Fibroblast of skin of left biceps (primary cell): ENCODE measurements at places on chromosomes 4 and X.

DNA sequence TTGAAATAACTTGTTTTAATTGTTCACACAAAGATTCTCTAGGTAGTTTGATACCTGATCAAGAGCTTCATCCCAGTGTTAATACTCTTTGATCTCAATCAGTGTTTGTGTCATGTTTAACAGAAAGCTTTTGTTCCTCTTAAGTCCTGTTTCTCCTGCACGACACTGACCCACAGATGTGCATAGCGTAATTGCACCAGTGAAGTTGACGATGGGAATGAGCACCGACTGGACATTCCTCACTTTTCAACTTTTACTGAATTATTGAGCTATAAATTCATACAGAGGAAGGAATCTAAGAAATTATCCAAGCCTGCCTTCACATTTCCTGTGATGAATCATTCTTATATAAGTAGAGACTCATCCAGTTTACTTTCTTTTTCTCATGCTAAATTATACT, 878.7 kb upstream of the TENM3 start:
- no peak for DNase-seq

- DNase-seq: no peak
Measured at GRCh38 chrX:34877436-34877835, 65.2 kb upstream of the FAM47B start.

DNA sequence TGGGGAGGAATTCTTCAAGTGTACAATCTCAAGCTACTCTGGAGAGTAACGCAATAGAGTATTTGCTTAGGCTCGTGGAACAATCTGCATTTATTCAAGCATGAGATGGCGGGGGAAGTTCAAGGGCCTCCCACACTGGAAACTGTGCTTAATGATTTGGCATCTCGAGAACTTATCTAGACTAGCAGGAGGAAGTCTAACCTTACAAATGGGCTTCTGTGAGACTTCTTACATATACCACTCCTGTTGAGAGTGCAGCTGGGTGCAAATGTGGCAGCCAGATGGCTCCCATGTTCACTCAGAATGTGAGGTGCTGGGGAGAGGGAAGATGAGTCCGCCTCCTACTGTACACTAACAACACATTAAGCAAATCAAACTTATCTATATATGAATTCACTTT, 29.3 kb upstream of the PTPN13 start:
- peak; percentile 11 for DNase-seq

DNA sequence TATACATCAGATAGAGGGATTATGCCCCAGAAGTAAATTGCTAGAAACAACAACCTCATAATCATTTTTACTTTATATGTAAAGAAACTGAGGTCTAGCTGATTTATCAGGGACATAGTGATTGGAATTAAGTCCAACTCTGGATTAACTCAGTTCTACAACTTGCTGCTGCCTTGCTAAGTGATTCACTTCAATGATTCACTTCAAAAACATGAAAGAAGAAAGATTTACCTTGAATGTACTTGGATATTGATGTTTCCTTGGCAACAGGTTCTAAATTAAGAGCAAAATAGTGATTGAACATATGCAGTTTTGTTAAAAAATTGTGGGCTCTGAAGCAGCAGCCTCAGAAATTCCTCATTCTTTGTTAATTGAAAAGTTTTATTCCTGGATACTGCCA, 99.8 kb upstream of the H2AZ1 start:
- DNase-seq: no peak

- DNase-seq: no peak
Measured at GRCh38 chr4:3779509-3779908, 13.3 kb downstream of the ADRA2C start.

DNA sequence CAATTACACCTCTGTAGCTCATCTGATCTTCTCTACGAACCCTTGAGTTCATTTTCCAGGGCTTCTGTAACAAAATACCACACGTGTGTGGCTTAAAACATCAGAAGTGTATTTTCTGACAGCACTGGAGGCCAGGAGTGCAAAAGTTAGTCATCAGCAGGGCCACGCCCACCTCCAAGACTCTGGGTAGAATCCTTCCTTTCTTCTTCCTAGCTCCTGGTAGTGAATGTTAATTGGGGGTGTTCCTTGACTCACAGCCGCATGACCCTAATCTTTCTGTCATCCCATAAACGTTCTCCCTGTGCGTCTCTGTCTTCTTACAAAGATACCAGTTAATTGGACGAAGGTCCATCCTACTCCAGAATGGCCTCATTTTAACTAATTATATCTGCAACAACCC, 115.0 kb downstream of the TRIML1 start:
- DNase-seq: no peak

DNA sequence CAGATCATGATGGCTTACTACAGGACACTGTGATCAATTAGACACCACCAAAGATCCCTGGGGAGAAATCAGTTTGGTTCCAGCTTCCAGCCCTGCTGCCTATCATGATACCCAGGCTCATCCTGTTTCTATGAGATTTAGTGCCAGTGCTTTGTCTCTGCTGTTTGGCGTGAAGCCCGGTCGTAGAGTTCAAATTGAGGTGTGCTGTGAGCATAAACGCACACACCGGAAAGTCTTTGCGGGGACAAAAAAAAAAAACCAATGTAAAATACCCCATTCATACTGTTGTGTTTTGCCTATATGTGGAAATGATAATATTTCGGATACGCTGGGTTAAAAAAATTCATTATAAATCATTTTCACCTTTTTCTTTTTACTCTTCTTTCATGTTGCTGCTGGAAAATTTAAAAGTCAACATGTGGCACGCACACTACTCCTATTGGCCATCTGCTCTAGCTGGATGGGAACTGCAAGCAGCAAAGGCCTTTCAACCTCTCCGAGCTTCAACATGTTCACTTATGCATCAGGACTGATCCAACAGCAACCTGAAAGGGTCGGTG, 607 bp upstream of the DKC1 start:
- no peak for DNase-seq

- DNase-seq: no peak
Measured at GRCh38 chr4:16785793-16786527, 112.5 kb downstream of the LDB2 start.

DNA sequence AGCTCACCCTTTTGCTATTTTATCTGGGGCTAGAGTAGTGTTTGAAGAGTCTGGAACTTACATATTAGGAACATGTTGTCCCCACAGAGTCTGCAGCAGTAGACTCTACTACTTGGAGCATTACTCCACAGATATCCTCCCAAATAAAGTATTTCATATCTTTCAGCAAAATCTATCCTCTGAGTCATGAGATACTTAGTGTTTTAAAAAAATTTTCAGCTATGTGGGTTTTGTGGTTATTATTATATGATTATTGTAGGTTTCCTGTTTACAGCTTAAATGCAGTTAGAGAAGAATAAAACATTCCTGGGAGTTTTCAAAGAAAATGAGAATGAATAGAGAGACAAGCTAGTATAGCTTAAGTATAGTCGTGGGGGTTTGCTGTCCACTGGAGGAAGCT, 30.9 kb downstream of the PAGE2 start:
- DNase-seq: no peak

DNA sequence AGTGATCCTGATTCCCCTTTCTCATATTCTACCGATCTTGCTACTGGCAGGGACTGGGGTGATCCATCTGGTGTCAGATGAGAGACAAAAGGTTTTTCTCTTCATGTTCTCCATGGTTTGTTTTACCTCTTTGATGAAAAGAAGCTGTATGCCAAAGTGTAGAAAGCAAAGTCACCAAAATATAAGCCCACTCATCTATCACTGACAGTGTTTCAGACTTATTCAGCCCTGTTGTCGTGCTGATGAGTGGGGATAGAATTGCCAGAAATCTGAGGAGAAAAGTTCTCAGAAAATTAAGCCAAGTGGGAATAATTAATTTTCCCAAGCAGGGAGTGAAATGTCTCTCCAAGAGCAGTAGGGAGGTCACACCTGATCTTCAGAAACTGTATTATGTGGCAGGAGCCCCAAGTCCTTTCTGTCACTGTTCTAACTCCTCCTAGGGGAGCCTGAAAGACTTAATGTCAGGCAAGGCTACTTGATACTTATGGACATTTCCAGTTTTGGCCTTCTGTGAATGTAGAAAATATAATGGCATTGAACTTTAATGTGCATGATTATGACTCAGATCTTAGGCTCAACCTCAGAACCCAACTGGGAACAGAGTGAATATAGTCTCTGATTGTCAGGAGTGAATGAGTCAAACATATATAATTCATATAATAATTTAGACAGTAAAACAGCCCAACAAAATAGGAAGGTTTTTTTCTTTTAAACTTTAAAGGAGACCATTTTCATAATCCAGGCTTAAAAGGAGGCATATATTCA, 298.1 kb downstream of the ANKRD50 start:
- no peak for DNase-seq

- no peak for DNase-seq
Measured at GRCh38 chrX:78327370-78328086, at the start of gene CYSLTR1. Gene CYSLTR1, minus strand, starts transcription at chrX:78327611. Its CDS starts 53,865 bp downstream, at chrX:78273746.

DNA sequence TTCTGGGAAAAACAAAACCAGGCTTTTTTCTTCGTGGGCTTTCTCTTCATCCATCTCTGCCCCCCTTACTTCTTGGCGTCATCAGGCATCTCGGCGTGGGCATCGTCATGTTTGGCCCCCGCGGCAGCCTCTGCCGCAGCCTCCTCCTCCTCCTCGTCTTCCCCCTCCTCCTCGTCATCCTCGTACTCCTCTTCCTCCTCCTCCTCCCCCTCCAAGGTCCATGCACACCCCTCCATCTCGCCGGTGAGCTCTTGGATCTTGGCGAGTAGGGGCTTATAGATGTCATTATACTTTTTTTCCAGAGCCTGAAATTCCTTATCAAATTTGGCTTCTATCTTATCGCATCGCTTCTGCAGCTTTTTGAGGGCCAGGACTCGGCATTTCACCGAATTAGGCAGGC, 488 bp downstream of the NAP1L5 start:
- no peak for DNase-seq

DNA sequence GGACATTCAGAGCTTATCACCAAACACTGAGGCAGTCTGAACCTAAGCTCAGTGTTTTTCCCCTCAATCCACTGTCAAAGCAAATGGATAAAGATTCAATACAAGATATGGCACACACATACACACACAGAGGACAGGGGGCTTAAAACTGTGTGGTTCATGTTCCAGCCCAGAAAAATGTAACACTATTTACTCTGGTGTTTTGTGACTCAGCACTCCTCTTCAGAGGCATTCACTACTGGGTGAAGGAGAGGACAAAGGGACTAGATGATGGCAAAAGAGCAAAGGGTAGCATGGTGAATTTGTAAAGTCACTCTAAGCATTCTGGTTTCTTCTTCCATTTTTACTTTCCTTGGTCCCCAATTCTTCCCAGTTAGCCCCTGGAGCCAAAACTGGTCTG, 120.3 kb downstream of the ARHGEF9 start:
- no peak for DNase-seq

DNA sequence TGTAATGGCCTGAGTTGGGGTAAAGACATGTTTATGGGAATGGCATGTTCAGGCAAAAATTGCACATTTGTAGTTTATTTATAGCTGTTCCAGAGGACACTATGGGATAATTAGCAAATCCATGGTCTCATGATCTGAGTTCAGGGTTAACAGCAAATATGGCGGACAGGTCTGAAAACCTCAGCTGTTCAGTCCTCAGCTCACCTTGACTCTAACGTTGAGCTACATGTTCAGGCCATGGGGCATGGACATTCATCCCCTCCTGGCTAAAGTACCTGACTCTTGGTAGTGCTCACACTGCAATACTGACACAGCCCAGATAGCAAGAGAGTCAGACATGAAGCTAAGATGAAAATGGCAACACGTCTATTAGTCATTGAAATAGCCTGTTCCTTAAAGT, 161.6 kb upstream of the GPC4 start:
- DNase-seq: no peak

DNA sequence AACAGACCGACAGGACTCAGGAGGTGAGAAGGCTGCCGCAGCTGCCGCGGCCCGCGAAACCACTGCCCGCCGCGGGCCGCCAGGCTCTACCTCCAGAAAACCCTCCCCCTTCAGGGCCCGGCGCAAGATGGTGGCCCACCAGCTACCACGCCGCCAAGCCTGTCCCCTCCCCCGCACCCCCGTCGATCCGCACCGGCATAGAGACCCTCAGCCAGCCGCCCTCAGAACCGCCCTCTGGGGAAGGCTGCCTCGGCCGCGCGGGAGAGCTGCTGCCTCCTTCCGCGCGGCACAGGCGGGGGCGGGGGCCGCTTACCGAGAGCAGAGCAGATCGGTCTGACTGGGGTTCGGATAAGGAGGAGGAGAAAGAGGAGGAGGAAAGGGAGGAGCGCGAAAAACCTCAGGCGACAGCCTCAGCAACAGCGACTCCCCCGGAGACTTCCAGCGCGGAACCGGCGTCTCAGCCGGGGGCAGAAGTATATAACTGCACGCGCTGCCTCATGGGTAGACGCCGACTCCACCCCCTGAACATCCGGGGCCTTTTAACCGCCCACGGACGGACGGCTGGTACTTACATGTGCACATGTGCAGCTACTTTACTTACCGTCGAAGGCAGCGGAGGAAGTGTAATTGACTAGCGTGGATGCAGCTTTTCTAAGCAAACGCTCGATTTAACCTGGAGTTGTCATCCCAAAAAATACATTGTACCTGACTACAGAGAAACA, at the start of gene ZNF280C:
TSS of gene ZNF280C (minus strand) at position 451 of the 722 bp plus-strand sequence. CDS start 8,450 bp downstream, outside the sequence.
- peak; percentile 85 for DNase-seq

DNA sequence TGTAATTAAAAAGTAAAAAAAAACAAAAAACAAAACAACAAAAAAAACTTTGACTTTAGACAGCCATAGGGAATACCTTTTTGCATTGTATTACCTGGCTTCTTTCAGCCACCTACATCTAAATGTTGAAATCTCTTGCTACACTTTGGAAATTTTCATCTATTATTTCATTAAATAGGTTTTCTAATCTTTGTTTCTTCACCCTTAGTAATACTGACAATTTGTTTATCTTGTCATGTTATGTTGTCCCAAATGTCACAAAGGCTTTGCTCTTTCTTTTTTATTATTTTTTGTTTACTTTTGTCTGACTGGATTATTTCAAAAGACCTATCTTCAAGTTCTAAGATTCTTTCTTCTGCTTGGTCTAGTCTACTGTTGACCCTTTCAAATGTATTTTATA, 7.5 kb downstream of the PF4 start:
- no peak for DNase-seq

- no peak for DNase-seq
Measured at GRCh38 chr4:13940921-13941320, 313.4 kb upstream of the BOD1L1 start.

DNA sequence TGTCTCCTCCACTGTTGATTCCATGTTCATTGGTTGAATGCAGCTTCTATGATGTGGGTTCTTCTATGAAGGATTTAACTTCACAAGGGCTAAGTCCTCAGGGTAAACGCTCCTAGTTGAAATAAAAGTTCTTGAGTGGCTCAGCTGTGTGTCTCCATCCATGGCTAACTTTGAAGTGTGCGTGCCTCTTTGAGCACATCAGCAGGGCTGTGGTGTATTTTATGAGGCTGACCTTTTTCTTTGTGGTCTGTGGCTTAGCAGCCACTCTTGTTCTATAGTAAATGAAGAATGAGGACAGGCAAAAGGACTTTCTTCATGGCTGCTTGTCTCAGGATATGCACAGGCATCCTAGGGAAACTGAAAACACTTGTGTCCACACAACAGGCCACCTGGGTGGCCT, 88.5 kb downstream of the KIT start:
- DNase-seq: peak; percentile 5

GRCh38 chr4:138833974-138834373, 181.6 kb upstream of the NOCT start:
- no peak for DNase-seq
